NCI-H748 treated with DMSO at 0.1 percent for 48 hours (cell line): ENCODE measurements at places on chromosomes 16 and 17.

DNA sequence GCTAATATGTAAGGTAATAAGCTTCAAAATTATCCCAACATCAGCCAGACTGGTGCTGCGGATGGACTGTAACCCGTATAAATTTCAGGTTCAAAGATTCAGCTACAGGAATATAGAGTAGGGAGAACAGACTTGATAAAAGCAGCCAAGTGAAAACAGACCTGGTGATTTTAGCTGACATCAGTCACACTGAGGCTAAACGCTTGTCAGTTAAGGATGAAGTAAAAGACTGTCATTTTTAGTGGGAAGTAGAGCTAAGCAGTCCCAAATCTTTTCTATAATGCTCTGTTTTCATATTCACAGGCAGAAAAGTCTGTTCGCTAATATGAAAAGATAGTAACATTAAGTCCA lies 35.4 kb downstream of the CMTM4 start:
- no peak for DNase-seq

- DNase-seq, result no peak
Measured at GRCh38 chr17:40462343-40463121, 19.3 kb downstream of the IGFBP4 start.

DNA sequence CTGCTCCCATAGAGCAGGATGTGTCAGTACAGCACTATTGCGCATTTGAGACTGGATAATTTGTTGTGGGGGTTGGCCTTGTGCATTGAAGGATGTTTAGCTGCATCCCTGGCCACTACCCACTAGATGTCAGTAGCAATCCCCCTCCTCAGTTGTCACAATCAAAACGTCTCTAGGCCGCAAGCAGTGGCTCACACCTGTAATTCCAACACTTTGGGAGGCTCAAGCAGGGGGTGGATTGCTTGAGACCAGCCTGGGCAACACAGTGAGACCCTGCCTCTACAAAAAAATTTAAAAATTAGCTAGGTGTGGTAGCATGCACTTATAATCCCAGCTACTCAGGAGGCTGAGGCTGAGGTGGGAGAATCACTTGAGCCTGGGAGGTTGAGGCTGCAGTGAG lies 48.4 kb downstream of the CENPV start:
- peak; percentile 27 for DNase-seq

DNA sequence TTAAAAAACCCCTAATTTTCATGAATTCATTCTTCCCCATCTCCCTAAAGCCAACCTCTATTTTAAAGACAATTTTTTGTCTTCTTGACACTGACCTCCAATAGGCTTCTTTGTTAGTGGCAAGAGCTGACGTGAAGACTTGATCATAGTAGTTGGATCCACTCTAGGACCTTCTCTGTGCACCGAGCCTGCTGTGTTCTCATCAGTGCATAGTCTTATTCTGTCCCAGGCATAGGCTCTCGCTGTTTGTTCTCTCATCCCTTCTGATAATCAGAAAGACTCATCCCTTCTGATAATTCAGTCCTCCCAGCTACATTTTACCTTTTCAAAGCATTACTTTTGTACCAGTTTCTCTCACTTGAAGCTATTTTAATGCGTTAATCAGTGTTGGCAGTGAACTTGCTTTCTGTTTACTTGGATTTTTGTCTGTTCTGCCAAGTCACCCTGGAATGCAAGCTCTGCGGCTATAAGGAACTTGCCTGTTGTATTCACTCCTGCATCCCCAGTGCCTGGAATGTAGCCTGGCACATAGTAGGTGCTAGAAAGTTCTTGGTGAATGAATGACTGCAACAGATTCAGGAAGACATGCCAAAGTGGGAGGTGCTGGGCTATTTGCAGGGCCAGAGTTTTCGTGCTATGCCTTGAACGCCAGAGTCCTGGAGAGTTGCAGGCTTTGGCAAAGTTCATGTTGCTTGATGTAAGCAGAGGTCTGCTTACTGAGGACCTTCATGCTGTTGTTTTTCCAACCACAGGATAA lies 147.6 kb upstream of the MPHOSPH6 start:
- no peak for DNase-seq

- DNase-seq, result no peak
Measured at GRCh38 chr16:25158401-25158800, 46.9 kb downstream of the LCMT1 start.

DNA sequence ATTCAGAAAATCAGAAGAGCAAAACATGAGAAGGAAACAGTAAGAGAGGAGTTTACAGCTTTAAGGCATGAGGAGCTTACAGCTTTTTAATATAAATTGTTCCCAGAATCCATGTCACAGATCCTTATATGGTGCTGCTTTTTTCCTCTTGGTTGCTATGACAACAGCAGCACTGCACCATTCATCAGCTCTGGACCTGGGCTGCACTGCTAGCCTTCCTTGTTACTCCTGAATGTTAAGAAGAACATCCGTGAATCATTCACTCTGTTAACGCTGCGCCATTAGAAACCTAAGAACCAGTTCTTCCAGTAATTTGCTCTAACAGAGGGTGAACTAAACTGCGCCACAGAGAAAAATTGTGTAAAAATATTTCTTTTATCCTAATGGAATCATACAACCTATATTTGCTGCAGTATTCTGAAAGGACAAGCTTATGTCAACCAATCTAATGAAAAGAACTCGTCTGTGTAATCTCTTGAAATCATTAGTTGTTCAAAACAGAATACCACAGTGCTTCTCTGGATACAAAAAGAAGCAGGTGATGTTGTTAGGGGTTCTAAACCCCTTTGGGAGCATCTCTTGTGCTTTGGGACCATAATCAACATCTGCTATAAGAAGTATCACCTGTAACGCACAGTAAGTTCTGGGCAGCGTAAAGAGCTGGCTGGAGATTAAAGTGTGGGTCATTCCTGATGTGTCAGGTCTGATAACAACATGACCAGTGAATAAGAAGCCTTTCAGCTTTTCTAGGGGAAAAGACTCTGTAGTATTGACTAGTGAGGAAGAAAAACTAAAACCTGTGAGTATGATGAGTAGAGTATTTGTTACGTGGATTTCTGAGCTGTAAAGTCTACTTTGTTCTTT lies 151.2 kb downstream of the TANC2 start:
- DNase-seq, result peak; percentile 86

DNA sequence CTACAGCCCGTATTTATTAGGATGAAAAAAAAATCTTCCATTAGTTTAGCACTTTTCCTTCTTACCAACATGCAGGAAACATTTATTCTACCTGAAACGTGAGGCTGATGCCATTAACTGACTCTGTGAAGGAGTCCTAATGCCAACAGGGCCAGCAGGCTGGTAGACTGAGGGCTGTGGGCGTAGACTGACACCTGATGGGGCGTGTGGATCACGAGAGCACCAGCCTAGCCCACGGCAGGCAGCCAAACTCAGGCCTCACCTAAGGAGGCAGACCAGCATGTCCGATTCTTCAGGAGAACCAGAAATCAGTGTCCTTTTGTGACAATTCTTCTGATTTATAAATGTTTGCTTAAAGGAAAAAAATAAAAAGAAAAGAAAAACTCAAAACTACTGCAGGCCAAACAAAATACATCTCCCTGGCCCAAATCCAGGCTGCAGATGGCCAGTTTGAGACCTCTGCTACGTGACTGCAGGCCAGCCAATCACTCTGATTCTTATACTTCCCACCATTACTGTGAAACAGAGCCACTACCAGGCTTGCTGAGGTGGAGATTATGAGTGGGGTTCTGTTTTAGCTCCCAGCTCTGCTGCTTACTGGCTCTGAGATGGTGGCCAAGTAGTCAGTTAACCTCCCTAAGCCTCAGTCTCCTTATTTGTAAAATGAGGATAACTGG lies 66.5 kb downstream of the GNAO1 start:
- DNase-seq, result no peak

DNA sequence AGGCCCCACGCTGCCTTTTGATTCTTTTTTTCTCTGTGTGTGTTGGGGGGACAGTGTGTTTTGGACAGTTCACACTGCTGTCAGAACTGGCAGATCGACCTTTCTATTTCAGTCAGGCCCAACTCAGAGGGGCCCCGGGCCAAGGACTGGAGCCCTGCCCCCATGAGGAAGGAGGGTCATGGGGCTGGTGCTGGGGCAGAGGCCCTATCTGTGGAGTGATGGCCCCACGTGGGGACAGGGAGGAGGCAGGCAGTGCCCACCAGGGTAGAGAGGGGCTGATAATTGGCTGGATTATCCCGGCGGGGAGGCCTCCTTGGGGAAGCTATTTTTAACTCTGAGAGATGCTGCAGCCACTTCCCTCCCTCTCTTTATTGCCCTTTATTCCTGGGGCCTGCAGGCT lies 5.7 kb upstream of the KCNJ12 start:
- DNase-seq, result no peak

DNA sequence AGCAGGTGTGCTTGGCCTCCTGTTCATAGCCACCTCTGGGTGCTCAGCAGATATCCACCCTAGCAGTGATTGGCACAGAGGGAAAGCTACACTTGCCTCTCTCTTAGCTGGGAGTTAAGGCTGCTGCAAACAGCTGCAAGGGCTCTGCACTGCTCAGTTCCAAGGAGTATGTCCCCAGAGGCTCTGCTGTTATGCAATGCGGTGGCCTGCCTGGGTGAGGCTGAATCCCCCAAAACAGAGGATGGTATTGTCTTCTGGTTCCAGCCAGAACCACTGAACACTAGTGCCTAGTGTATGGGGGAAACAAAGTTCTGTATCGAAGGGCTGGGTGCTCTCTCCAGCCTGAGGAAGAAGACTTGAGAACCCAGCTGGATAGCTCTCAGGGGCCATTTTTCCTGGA lies 16.8 kb downstream of the TMEM94 start:
- no peak for DNase-seq
